ENCODE measurements at places on chromosomes 11 and 22.

DNA sequence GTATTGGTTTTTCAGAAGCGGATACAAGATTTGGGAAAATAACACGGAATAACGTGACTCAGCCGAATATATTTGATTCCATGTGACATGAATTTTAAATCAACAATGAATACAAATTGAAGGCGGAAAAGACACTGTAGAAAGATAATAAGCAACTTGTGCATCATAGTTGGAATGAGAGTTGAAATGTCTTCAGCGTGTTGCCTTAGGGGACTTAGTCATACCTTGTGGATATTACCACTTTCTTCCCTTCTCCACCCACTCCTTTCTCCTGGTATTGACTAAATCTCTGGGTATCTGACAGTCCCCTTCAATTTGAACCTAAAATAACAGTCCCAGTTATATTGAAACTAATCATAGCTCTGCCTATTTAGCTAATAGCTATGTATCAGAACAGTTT, 2373.1 kb upstream of the RAG2 start:
- no peak for DNase-seq

DNA sequence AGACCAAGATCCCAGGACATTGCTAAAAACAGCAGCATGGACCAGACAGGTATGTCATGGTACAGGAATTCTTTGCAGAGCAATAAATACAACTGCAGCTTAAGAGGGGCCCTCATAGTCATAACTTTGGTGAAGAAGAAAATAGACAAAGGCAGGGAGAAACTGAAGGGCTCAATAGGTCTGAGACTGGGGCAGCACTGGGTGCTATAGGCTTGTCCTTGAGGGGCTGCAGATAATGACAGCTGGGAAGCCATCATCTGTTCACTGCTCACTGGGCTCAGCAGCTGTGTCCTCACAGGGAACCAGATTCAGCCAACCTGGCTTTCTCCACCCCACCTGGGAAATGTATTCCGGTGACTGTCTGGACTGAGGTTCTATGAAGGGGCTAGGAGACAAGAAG, 68.4 kb downstream of the ZNF280B start:
- no peak for DNase-seq

- no peak for DNase-seq
Observed at GRCh38 chr11:15119826-15120225, 5.1 kb downstream of the INSC start.

DNA sequence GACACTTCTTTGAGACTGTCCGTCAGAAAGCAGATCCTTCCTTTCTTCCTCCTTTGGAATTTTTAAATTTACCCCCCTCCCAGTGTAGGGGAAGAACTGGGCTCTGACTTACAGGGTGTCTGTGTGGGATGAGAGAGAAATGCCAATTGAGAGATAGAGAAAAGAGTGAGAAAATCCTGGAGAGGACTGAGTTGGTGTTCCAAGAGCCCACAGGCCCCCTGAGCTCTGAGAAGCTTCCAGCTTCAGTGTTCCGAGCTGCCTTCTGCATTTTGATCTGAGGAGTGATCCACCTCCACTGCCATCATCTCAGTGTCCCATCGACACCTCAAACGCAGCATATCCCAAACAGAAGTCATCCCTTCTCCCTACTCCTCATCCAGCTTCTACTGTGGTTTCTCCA, 70.7 kb upstream of the GRK3 start:
- DNase-seq, result no peak

DNA sequence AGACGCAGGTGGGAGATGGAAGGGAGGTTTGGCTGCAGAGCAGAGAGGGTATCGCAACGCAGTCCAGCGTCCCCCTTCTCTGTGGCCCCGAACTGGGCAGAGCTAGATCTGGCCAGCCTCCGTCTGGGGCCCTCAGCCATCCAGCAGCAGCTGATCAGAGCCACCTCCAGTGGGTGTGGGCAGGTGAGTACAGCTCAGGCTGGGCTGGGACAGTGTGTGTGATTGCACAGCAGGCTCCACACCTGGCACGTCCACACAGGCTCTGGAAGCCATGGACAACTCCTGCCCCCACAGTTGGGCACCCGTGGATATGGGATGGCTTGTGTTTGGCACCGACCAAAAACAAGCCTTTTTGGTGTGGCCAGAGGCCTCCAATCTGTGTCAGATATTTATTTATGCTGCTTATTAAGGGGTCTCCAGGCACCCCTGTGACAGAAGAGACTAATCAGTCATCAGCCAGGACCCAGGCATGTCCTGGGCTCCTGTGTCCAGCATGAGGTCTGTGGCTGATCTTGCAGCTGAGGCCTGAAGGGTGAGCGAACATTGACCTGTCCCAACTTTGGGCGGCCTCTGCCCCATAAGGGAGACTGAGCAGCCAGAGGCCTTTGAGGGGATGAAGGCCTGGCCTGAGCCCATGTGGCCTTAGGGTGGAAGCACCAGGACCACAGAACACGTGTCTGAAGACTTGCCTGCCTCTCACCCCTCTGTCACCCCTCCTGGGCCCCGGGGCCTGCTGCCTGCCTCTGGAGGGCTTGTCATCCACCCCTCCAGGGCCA, 18.6 kb downstream of the POLR3H start:
- DNase-seq, result no peak

DNA sequence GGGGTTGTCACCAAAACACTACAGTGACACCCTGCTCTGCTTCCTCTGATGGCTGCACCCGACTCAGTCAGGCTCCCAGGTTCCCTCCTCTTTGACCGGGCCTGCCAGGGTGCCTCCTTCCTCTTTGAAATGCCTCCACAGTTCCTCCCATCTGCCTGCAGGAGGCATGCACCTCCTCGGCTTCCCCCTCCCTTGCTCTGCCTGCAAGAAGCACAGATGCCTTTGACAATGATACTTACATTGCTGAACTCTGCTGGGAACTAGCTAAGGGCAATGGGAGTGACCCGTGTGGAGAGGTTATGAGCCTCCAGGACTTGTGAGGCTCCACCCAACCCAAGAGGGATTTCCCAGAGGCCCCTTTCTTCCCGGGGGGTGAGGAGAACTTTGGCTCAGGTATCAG, 674.1 kb downstream of the OPCML start:
- DNase-seq, result no peak

DNA sequence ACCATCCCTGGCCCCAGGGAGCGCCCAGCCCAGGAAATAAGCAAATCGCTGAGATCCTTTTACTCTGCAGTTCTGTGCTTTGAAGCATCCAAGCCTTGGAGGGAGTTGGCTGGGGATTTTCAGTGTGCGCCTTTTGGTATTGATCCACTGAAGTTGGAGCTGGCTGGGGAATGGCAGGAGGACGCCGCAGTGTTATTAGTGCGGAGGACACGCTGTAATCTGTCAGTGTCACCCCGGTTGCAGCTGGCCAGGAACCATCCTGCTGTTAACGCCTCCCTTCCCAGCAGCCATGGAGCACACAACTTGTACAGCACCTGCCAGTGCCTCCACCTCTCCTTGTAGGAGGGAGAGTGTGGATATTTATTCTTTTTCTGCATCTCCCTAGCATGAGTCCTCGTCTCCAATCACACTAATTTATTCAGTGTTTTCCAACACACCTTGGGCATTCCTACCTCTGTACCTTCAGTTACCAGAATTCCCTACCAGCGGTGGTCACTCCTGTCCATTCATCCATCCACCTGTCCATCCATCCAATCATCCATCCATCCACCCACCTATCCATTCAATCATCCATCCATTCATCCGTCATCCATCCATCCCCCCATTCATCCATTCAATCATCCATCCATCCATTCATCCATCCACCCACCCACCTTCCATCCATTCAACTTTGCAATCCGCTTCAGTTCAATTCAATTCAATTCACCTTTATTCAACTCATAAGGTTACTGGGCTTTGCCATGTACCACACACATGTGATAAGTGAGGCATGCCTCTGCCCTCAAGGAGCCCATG, 21.9 kb upstream of the EIF3D start:
- DNase-seq, result no peak

DNA sequence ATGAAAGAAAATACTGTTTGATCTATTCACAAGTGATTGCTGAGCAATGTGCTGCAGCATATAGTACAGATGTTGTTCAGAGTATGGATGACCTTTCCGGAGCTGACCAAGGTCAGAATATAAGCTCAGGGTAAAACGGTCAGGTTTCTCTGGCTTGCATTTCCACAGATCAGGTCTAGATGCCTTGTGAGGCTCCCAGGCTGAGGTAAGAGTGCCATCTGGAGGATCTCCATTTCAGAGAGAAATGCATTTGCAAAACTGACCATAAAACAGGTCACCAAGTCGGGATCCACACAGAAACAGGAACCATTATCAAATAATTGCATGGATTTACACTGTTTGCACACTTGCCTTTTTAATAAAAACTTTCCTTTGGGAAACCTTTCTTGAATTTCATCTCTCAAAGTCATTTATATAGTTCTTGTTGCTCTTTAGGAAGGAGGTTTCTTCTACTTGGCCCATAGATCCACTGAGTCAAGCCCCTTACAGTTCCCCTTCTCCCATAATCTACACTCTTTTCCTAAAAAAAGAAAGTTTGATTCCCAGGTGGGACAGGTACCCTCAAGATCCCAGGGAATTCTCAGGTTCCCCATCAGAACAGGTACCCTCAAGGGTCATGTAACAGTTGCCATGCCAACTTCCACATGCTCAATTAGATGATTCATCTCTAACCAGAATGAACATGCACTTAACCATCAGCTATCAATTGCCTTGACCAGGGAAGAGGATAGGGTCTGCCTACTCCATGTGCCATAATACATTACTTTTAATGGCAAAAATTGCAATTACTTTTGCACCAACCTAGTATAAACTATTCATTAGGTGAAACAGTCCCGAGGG, 25.0 kb upstream of the TMPRSS5 start:
- no peak for DNase-seq

- no peak for DNase-seq
Observed at GRCh38 chr11:67178878-67179277, 59.8 kb downstream of the KDM2A start.

DNA sequence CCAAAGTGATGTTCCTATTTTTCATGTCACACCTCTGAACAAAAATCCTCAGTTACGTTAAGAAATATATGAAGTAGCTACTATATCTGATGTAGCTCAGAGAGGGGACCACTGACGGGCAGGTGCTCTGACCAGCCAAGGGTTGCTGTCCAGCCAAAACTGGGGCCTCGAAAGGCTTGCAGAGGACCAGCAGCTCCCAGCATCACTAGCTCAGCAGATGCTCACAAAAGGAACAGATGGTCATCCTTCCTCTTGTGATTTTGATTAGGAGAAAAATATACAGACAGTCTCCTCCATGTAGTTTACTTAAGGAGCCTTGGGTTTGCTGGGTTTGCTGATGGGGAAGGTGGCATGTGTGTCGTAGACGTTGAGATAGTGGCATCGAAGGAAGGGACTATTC, 374.6 kb upstream of the B3GAT1 start:
- no peak for DNase-seq

DNA sequence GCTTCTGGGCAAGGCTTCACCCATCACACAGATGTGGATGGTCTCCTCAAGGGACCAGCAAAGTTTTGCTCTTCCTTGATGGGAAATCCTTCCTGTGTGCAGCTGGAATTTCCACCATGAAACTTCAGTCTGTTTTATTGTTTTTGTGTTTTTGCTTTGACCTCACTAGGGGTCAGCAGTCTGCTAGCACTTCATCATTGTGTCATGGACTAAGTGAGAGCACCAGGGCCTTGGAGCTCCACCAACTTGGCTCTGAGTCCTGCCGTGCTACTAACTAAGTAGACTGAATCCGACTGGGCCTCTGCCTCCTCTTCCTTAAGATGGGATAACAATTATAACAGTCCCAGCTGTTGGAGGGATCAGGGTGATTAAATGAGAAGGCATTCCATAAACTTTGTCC, 305.8 kb upstream of the NCAM1 start:
- DNase-seq, result no peak

DNA sequence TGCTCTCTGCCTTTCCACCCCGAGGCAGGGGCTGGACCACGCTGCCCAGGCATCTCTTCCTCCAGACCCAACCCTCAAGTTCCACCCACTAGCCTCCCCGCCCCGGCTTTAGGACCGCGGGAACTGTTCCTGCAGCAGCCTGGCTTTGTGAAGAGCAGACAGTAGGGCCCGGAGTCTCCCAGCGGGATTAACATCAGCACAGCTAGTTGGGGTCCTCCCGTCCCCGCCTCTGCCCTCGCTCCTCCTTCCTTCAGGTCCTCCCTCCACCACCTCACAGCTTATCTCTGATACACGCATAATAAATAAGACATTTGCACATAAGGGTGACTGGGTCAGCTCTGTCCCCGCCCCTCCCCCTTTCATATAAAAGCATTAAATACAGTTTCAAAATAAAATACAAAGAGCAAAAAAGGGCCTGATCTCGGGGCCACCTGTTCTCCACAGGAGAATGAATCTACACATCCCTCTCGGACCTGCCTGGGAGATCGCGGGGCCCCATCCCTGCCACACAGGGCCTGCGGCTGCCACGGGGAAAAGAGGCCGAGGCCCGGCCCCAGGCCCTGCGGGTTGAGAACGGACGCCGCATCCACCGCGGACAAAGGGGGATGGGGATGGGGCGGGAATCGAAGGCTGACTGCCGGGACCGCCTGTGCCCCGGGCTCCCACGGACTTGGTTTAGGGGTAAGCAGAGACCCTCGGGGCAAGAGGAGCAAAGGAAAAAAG, 6.5 kb downstream of the ZFTA start:
- DNase-seq, result no peak

GRCh38 chr22:29541845-29542244, 11.7 kb downstream of the THOC5 start:
- no peak for DNase-seq

Data from stimulated activated CD8-positive, alpha-beta memory T cell treated with anti-CD3 and anti-CD28 coated beads, Interleukin-2, amount 100 ng/mL, for 1 hour (primary cell).